HT1080 (cell line): ENCODE measurements at places on chromosomes 3 and 15.

- DNase-seq: no peak
Measured at GRCh38 chr15:88276821-88277410, 20.4 kb upstream of the NTRK3 start.

- DNase-seq: peak; percentile 41
Measured at GRCh38 chr15:40358471-40359353, 693 bp downstream of the DISP2 start.

GRCh38 chr3:161222662-161223061 is 1.6 kb downstream of the NMD3 start:
- DNase-seq: peak; percentile 20

DNA sequence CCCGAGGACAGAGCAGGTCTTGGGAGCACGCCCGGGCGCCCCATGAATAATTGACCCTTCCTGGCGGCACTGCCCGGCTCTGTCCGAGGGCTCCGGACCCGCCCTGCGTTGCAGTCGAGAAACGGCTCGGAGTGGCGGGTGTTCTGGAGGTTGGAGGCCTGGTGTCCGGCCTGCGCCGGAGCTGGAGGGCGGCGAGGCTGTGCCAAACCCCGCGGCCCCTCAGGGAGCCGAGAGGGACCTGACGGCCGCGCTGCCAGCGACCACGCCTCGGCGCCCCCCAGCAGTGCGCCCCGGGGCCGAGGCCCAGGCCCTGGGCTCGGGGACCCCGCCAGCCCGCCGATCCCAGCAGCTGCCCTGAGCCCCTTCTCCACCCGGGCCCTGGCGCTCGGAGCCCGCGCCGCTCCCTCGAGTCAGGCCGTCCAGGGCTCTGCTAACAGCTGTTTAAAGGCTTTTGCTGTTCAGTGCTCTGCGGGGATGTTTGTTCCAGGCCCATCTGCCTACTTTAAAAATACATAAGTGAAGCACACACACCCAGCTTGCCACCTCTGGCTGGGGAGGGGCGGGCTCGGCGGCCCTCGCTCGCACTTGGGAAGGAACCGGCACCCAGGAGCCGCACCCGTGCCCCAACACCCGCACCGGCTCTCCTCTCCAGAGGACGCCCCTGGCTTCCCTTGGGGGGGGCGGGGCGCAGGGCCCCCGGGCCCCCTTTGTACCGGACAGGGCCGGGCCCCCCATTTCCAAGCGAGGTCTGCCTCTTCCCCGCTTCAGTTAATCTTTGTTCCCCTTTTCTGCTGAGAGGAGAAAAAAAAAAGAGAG is 730 bp upstream of the ZNF710 start:
- DNase-seq: no peak

- no peak for DNase-seq
Measured at GRCh38 chr3:161745741-161746140, 249.1 kb downstream of the OTOL1 start.

DNA sequence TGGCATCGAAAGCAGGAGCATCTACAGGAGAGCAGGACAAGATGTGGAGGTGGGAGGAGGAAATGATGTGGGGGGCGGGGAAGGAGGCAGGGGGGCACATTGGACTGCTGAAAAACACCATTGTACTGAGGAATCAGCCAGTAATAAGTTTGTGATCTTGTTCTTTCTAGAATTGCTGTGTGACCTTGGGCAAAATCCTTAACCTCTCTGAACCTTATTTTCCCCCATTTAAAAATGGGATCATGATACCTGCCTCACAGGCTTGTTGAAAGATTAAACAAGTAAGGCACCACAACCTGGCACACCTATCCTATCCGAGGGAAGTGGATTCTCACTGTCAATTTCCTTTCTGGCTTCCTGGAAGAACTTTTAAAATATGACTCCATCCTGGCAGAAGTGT is 56.9 kb upstream of the ARRDC4 start:
- no peak for DNase-seq

GRCh38 chr3:139329364-139329850 is 14.4 kb upstream of the MRPS22 start:
- peak; percentile 83 for DNase-seq

- DNase-seq: no peak
Measured at GRCh38 chr3:34725774-34726173, 913.6 kb upstream of the ARPP21 start.

DNA sequence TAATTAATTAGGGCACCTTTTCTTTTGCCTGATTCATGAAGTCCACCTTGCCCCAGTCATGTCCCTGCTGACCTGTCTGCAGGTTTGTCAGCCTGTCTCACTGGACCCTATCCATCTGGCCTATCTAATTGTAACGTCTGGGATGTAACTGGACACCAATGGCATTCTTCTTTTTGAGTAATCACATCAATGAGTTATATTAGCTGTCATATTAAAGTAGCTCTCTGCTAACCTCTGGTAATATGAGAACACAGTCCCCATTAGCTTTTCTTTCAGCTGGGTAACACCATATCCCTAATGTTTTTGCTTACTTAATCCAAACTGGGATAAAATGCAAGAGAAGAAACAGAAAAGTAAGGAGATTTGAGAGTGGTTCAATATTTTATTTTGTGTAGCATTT is 166.2 kb upstream of the VEPH1 start:
- no peak for DNase-seq

- no peak for DNase-seq
Measured at GRCh38 chr3:15345608-15346137, 13.3 kb upstream of the SH3BP5 start.

DNA sequence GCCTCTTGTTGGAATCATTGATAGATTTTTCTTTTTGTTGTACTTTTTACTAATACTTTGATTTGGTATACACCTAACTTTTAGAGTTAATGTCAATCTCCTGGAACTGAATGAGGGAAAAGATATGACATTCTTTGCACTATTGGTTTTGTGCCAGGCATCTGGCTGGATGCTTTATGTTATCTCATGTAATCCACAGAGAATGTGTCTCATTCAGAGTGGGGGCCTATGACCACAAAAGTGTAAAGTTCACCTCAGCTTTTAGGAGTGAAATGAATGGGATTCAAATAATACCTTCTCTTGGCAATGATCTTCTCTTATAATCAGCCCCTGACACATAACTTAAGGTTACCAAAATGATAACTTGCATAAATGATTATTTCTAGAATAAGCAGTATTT is 329.1 kb upstream of the ROPN1 start:
- no peak for DNase-seq

DNA sequence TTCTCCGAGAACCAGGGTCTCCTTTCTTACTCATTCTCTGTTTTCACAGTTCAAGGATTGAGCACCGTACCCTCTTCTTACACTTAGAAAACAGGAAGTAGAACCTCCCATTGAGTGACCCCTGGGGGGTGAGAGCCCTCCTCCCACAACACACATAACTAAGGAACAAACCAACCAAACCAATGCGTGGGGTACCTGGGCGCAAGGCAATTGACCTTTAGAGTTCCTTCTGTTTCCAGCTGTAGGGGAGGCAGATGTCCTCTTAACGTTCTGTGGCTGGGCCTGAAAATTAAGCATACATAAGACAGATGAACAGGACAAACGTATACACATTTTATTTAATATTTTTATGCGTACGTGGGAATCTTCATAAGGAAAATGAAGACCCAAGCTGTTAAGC is 33.5 kb upstream of the TIMP4 start:
- no peak for DNase-seq

- peak; percentile 98 for DNase-seq
Measured at GRCh38 chr3:58052373-58053273, 44.4 kb downstream of the FLNB start.

DNA sequence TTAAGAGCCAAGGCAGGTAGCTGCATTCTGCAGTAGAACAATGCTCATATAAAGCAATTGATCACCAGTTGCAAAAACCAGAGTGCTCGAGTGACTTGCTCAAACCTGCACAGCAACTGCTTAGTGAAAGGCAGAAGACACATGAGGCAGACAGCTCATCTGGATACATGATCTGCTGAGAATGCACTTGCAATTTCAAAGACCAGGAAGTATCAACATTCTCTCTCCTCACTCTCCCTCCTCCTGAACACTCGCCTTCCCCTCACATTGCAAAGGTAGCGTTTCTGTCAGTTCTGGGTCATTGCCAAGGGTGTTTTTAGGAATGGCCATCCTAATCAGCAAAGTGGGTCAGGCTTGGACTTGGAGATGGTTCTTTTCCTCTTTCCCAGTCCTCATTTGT is 61.0 kb downstream of the BFSP2 start:
- no peak for DNase-seq

GRCh38 chr15:95485367-95485766 is 845.1 kb upstream of the NR2F2 start:
- no peak for DNase-seq
